ENCODE measurements at places on chromosomes 13 and 19.

DNA sequence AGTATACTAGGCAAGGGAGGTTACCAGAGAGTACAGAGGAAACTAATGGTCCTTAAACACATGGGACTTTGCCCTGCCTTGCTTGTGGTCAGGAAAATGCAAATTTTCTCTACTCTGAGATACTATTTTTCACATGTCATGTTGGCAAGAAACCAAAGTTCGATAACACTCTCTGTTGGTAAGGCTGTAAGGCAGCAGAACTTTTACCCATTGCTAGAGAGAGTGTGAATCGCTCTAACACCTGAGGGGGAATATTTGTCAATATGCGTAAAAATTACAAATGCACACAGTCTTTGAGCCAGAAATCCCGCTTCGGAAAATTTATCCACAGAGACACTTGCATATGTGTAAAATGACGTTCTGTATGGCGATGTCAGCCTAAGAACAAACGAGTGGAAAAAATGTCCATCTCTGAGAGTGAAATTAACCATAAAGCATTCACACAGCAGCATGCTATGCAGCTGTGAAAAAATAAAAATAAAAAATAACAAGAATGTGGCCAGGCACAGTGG, 9.5 kb upstream of the RFX1 start:
- no peak for DNase-seq

DNA sequence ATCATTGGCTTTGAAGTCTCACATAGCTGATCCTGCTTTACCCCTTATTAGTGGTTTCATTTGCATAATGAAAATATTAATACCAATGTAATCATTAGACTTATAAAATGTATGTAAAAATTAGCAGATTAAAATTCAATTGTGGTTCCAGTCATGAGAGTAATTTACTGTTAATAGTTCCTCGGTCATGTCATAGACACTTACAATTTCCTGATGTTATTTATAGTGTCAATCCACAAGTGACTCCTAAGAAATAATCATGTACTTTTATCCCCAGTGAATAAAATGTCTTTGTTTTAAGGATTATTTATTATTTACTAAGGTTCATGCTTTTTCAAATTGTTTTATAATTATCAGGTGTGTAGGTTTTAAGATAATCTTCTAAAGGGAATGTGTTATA, 138.5 kb downstream of the PCDH9 start:
- no peak for DNase-seq

DNA sequence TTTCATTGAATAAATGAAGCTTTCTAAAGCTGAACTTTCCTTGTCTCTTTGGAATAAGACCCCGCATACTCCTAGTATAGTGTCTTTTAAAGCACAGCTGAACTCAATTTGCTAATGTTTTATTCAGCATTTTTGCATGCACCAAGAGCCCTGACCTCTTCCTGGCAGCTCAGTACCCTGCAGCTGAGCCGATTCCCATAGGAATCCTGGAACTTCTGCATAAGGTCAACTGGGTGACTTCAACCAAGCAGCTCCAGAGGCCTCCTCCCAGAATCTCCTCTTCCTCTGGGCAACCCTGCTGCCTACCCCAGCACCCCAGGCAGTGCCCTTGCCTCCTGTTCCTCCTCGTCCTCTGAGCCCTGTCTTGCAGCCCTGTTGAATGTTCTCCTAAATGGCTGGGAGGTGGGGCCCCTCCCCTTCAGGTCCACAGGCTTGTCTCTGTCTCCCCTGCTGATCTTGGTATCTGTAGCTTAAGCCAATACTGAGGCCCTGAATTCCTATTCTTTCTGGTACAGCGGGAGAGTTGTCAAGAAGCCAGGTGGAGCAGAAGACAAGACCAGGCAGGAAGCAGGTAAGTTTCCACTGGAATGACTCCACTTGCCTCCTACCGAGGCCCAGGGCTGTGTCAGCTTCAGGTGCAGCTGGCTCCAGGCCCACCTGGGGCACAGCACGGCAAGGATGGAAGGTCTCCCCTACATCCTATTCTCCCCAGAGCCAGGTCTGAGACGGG, 23.6 kb upstream of the CCDC124 start:
- DNase-seq, result no peak

DNA sequence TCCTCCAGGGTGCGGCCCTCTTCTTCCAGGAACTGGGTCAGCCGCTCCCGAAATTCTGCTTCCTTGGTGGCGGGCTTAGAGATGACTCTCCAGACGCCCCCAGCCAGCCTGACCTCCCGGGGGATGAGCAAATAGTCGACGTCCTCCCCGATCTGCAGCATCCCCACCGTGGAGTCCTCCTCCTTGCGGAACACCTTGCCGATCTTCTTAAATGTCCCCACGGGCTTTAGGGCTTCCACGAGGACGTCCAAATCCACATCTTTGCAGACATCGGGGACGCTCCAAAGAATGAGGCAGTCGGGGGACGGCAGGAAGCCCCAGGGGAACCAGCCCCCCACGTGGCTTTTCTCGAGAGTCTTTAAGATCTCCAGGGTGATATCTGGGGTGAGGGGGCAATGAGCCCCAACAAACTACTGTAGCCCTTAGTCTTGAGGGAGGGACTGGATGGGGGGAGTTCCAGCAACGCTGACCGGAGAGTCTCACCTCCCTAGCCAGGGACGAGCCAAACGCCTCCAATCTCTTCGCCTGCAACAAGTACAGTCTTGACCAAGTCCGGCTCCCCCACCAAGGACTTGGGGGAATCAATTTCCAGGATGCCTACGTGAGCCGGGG, 608 bp downstream of the CCDC8 start:
- DNase-seq, result no peak

- DNase-seq, result no peak
Observed at GRCh38 chr13:109941951-109942350, 155.6 kb upstream of the IRS2 start.

DNA sequence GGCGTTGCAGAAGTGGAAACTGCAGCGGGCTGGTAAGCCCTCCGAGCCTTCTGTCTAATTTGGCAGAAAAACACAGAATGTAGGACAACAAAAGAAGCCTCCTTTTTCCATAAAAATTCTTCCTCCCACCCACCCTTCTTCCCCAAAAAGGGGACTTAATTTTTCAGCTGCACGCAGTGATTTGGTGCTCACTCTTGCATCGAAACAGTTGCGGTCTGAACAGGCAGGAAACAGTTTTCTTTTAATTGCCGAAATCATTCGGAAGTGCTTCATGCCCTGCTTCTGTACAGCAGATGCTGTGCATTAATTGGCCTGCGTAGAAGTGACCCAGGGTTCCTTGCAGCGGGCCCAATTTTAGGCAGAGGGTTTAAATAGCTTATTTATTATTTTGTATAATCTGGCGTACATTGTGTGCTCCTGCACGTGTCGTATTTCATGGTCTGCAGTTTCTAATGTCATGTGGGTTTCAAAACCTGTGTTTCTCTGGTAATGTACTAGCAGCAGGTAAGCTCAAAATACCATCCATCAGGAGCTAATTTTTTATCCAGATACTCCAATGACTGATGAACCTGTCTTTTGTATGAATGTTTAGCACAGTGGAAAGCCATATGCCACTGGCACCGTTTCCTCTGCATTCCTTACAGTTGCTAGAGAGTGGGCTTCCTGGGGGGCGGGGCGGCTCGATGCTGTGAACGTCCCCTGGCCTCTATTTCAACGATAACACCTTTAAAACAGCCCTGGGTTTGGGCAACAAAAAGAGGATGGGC, 66.6 kb downstream of the GGACT start:
- no peak for DNase-seq

DNA sequence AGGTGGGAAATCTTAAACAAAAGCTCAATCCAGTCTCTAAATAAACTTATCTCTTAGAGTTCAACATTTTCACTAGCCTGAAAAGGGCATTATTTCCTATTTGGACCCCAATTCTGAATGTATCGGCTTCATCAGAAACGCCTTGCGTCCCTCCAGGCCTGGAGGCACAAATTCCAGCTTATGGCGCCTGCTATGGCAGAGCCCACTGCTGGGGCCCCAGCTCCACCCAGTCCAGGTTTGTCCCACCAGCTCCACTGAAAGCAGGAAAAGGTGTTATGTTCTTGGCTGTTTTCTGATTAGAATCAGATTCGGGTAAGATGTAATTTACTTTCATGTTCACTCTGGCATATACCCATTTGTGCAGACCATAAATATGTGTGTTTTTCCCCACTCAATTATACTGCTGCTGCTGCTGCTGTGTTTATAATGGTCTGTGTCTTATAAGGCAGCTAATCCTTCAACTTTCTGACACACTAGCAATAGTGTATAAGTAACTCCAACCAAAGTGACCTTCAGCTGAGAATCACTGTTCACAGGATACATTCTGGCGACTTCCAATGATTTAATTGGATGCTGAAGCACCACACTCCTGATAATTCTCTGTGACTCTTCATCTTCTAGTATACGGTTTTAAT, 6.4 kb downstream of the IRS2 start:
- no peak for DNase-seq

DNA sequence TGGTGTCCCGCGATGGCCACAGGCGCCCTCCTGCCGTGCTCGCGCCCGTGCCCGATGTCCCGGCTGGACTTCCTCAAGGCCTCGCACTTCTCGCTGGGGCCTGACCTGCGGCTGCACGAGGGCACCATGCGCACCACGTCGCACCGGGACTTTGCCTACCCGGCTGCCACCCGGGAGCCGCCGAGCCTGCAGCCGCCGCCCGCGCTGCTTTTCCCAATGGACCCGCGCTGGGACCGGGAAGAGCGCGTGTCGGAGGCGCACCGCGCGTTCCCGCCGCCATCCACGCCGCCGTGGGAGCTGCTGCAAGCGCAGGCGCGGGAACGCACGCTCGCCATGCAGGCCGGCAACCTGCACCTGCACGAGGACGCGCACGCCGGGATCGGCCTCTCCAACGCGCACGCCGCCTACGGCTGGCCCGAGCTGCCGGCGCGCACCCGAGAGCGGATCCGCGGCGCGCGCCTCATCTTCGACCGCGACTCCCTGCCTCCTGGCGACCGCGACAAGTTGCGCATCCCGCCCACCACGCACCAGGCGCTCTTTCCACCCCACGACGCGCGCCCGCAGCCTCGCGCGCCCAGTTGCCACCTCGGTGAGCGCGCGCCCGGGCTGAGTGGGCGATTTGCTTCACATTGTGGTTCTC, 12.1 kb upstream of the PEX11G start:
- DNase-seq, result no peak
